Brain pericyte (primary cell): ENCODE measurements at places on chromosomes 2 and 18.
A peak's percentile ranks its signal among the peaks of the same experiment; 100 is the strongest.

GRCh38 chr18:70058916-70059315 is 111.2 kb upstream of the CD226 start:
- DNase-seq, result no peak

GRCh38 chr2:8380026-8380425 is 301.8 kb upstream of the ID2 start:
- DNase-seq, result no peak

GRCh38 chr2:216974321-216975302 is 114.7 kb upstream of the TNP1 start:
- DNase-seq, result no peak

DNA sequence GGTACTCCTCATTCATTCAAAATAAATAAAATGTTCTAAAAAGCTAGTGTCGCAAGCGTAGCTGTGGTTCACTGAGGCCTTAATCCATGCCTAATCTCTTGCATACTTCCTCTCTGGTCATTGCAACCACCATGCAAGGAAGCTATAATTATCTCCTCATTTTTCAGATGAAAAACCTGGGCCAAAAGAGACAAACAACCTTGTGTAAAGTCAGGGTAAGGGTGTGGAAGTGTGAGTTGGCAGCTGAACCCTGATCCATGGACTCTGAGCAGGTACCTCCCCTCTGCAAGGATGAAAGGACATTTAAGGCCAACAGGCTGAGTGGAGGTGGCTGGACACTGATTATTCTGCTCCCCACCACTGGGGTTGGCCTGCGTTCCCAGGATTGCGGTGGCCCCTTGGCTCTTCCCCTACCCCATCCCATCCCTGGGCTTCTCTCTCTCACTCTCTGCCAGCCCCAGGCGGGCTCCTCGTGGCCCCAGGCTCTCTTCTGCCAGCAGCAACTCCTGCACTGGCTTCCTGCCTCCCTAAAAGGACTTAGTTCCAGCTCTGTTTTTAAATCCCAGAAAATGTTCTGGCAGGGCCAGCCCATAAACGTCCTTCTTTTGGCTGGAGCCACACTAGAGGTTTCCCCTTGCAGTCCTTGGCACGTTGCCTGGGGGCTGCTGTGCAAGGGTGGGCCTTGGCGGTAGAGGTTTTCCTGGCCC is 72.0 kb upstream of the AFF3 start:
- DNase-seq, result no peak

DNA sequence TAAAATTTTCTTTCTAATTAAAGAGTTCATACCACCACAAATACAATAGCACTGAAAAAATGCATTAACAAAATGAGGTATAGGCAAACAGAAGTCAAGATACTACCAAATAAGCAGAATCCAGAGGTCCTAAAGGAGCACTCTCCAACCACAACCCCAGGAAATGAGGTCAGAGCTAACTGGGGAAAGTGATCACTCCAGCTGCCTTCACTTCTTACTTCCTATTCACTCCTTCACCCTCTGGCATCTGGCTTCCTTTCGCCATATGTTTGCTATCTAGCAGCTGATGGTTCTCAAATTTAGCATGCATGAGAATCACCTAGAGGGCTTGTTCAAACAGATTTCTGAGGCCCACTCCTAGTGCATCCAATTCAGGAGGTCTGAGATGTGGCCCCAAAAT is 212.6 kb upstream of the ACVR2A start:
- no peak for DNase-seq

DNA sequence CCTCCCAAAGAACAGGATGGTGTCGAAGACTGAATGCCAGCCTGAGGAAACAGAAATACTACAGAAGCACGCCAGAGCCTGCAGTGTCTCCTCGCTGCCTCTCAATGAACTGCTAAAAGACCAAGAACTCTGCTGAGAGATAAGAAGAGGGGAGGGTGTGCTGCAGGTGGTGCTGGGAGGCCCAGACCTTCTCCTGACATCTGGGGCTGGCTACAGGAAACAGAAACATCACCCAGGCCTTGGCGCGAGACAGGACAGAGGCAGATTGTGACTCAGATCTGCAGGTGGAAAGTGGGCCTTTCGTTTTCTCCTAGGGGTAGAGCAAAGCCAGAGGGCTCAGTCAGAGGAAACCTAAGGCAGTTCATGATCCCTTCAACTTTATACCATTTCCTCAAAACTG is 250.3 kb upstream of the TCF4 start:
- no peak for DNase-seq

DNA sequence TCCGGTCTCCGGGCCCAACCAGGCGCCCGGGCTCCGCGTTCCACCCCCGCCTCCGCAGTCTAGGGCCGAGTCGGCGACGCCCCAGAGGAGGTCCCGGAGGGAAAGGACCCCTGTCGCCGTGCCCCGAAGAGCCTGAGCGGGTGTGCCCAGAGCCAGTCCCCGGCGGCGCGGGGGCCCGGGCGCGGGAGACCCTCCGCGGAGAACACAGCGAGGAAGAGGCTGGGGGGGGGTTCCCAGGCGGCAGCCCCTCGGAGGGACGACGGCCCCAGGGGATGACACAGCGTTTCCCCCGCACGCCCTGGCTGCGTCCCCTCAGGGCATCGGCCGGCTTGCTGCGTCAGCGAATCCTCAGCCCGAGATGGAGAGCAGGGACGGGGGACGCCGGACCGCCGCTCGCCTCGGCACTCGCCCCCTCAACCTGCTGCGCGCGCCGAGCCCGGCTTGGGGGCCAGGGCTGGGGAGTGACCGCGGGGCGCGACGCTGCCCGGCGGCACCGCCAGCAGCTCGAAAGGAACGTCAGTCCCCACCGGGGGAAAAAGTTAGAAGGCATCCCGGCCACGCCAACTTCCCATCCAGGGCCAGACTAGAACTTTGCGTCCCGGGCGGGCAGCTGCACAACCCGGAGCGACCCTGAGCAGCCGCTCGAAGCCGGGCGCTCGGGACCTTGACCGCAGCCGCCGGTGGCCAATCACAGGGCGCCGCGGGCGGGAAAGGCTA is 711 bp downstream of the SFXN5 start:
- no peak for DNase-seq

GRCh38 chr2:100066856-100067255 is 75.5 kb downstream of the AFF3 start:
- DNase-seq, result no peak

GRCh38 chr2:31523871-31524492 is 56.8 kb downstream of the SRD5A2 start:
- peak; percentile 34 for DNase-seq

DNA sequence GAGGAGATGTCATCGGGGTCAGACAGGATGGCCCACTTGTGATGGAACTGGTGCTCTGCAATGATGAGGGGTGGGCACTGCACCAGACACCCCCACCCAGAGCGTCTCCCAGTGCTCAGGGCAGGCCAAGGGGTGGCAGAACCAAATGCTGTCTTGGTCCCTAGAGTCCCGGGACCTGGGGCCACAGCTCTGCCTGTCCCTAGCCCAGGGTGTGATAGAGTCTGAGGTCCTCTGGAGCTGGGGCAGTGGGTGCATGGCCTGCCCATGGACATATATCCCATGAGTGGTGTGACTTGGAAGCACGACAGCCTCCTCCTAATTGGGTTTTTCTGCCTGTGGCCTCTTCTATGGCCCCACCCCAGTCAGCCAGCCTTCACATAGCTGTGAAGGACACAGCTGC is 6.7 kb upstream of the OTOF start:
- DNase-seq, result no peak

GRCh38 chr2:7819316-7819715 is 862.5 kb upstream of the ID2 start:
- no peak for DNase-seq

GRCh38 chr2:68045342-68045741 is 17.5 kb downstream of the C1D start:
- DNase-seq, result no peak

DNA sequence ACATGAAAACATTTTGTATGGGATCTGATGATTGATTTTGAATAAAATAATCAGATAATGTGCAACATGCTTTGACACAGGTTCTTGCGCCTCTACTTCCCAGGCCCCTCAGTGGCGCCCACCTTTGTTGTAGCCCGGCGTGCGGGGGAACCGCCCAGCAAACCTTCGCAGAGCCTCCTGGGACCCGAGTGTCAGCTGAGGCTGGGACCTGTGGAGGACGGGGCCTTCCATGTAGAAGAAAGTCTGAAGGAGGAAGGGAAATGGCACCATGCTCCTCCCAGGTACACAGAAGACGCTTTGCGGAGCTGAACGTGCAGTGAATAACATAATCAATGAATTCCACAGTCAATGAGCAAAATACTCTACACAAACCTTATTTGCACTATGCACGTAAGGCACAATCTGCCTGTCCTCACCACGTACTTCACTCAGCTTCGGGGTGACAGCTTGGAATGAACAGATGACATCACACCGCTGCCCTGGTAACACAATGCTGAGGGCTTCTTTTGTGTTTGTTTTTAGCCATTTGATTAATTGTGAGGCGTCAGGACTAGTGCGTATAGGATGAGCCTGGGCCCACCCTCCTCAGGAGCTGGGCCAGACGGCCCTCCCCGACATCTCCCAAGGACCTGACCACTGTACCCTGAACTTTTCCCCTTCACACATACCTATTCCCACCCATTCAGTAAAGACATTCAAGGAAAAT is 78.1 kb downstream of the TWIST2 start:
- no peak for DNase-seq

DNA sequence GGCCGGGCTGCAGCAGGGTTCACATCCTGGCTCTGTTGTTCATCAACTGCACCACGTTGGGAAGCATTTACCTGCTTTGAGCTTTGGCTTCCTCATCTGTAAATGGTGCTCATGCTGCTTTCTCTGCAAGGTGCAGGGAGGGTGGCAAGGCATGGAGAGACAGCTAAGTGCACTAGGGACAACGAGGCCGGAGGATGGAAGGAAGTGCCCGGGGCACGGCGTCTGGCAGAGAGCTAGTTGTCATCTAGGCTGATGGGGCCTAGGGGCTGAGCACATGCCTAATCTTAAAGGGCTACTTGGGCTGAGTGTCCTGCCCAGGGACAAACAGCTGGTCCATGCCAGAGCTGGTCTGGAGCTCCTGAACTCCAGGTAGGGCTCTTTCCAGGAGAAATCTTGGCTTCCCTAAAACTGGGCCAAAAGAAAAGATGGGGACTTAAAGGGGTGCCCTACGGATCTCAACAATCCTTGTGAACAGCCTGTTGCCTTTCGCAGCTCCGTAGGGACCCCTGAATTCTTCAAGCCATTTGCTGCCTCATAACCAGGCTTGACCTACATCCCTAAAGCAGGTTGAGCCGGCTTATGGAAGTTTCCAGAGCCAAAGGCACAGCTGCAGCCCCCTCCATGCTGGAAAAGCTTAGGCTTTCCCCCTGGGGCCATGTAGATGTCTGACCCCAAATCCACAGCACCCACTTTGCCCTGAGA is 130.8 kb downstream of the SMAD7 start:
- DNase-seq, result no peak

- DNase-seq, result no peak
Measured at GRCh38 chr2:34104601-34105000, 505.5 kb upstream of the FAM98A start.

DNA sequence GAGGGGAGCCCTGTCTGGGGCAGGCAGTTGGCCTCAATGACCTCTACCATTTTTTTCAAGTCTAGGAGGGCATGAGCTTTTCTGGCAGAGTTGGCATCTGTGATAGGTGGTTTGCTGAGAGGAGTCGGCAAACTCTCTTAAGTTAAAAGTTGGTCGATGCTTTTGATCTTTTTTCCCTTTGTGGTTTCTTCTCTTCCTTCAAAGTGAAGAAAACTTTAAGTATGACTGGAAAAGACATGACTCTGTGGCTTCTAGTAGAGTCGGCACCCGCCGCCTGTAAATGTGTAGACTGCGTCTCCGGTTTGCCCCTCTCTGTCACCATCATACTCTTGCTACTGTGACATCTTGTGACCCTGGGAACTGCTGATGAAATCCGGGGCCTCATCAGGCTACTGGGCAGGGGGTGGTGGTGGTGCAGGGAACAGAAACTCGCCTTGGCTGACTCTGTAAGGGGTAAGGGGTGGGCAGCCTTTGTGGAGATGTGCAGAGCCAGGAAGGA is 21.1 kb downstream of the INPP5D start:
- no peak for DNase-seq

- no peak for DNase-seq
Measured at GRCh38 chr2:43473767-43474166, 122.1 kb downstream of the THADA start.

- DNase-seq, result no peak
Measured at GRCh38 chr2:15991231-15991630, 50.9 kb downstream of the MYCN start.
